Activated CD4-positive, alpha-beta T cell treated with anti-CD3 and anti-CD28 coated beads, Interleukin-2, amount 10 ng/mL, durations not matched to agents 7 days and 5 days (primary cell): ENCODE measurements at places on chromosomes 11 and 22.

DNA sequence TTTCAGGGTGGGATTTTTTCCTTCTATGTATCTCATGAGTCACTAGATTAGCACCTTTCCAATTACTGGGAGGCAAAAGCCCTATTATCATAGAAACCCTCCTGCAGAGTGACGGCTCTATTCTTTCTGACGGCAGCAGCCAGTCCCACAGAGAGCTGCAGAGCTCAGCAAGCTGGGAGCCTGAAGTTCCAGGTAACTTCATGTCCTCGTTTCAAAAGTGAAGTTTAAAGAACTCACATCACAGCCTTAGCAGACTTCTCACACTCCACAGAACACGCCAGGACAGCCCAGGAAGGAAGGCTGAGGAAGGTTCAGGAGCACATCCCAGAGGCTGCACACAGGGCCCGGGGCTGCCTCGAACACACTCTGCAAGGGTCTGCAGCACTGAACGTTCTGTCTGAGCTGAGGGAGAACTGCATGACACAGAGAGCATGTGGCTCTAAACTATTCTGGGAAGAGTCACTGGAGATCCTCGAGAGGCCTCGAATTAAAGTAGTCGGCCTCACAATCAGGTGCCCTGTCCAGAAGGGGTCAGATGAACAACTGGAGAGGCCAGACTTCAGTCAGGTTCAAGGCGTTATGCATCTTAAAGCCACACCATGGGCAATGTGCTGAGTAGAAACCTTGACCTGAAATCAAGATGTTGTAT, 104.2 kb upstream of the DRD2 start:
- DNase-seq: no peak

- no peak for DNase-seq
These were observed 156.1 kb downstream of the HIPK3 start for GRCh38 chr11:33413301-33413700.

DNA sequence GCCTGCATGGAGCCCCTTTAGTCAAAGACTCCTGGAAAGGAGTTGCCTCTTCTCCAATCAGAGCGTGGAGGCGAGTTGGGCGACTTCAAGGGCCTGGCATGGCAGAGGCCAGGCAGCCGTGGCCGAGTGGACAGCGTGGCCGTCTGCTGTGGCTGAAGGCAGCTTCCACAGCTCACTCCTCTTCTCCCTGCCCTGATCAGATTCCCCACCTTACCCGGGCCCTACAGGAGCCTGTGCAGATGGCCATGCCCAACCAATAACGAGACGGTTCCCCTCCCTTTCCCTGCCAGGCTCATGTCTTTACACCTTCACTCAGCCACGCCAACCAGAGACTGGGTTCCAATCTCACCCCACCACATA, 20.0 kb upstream of the SLC22A12 start:
- no peak for DNase-seq

DNA sequence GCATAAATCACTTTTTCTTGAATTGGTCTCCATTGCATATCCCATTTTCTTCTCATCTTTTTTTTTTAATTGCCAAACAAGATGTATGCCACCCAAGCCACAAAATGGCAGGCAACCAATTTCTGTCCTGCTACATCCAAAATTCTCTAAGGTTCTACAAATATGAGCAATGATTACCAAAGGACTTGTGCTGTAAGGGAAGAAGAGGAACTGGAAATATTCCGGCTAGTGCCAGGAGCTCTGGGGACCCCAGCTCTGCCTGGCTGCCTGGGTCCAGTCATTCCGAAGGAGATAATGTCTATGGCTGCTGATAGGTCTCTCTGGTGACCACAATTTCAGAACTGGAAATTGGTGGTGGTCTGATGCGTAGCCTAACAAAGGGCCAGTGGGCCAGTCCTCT, 17.1 kb upstream of the SNX32 start:
- no peak for DNase-seq

DNA sequence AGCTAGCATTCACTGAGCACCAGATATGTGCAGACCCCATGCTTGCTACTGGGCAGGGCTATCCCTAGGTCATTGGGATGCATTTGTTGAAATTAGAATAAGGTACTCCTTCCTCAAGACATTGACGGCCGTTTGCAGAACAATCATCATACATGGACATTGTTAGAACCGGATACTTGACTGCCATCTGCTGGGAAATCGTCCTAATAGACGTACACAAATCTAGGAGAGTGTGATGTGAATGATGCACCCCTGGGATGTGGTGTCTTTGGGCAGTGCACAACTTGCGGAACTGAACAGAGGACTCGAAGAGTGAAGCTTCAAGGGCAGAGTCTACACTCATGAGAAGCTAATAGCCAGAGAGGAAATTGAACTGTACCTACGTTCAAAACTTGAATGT, 35.9 kb downstream of the MYO18B start:
- DNase-seq: peak; percentile 54

GRCh38 chr11:35282221-35282882, 137.0 kb downstream of the SLC1A2 start:
- no peak for DNase-seq
